ENCODE measurements at places on chromosomes 11 and 22.

DNA sequence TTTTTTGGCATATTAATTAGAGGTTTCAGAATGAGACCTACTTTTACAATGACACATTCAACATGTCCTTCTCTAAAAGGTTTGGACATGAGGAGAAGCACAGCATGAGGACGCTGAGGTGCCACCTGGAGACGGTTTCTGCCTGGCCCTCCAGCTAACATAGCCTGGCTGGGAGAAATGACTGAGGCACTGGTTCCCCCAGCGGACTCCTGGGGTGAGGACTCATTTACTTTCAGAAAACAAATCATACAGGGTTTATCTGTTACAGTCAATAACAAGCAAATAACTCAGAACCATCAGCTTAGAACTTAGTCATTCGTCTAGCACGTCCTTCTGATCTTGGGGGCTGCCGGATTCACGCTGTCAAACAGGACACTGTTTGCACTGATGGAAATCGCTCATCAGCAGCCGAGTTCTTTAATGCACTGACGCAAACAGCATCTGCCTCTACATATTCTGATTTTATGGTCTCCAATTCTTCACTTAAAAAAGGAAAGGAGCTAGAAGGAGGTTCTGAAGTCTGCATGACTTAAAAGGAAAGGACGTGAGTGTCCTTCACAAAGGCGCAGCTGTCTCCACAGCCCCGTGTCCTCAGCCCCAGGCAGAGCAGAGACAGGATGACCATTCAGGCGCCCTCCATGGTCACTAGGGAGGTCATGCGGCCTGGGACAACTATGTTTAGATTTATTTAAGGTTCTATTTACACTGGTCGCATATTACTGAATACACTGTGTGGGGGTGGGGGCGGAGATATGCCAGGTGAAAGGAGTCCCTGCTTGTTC is 44.2 kb downstream of the CERK start:
- H3K27me3 ChIP-seq, result no peaks in the 10 kb centered on the region
- H3K4me3 ChIP-seq, result no peak overlapping the region
- no peaks in the 10 kb centered on the region for H3K4me1 ChIP-seq
- DNase-seq, result no peak

- no peak for DNase-seq
- H3K27me3 ChIP-seq, result peaks cover 84% of the 10 kb centered on the region
- no peaks in the 10 kb centered on the region for H3K36me3 ChIP-seq
- no peaks in the 10 kb centered on the region for H3K4me1 ChIP-seq
Measured at GRCh38 chr11:1563149-1563638, 8.9 kb downstream of the DUSP8 start.

DNA sequence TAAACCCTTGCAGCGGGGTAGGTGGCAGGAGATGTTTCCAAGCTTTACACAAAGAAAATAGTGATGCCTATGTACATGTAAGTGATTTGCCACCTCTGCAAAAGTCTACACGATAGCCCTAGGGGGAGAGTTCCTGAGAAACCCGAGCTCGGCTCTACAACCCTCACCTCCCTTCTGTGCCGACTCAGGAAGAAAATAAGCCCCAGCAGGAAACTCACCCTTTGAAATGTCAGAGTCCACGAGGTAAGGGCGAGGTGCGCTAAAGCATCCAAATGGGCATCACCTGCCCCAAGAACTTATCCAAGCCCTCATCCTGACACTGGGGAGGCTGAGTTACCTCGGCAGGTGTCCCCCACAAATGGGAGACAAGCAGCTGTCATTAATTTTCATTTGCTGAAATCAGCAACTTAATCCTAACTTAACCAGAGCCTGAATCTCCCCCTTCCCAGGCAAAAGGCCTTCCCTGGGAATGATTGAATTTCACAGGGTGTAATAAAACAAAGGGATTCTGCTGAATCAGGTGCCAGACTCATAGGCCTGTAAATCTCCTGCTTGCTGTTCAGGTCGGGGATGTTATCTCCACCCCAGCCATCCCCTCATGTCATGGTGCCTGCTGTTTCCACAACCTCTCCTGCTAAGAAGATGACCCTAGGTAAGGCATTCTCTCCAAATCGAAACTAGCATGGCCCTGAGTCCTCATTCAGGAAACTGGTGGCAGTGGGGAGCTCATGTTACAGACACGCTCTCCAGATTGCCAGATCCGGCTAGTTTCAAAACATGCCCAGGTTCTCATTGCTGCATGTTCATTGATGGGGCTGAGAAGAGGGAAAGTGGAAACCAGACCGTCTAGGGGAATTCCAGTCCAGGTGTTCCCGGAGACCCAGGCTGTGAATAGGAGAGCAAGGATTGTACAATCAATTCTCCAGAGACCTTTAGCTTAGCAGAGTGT is 105.3 kb upstream of the KIRREL3 start:
- DNase-seq, result no peak
- H3K27me3 ChIP-seq, result no peaks in the 10 kb centered on the region
- H3K4me3 ChIP-seq, result no peak overlapping the region
- no peak overlapping the region for H3K27ac ChIP-seq
- peaks cover 2% of the 10 kb centered on the region for H3K4me1 ChIP-seq
- H3K36me3 ChIP-seq, result no peaks in the 10 kb centered on the region

DNA sequence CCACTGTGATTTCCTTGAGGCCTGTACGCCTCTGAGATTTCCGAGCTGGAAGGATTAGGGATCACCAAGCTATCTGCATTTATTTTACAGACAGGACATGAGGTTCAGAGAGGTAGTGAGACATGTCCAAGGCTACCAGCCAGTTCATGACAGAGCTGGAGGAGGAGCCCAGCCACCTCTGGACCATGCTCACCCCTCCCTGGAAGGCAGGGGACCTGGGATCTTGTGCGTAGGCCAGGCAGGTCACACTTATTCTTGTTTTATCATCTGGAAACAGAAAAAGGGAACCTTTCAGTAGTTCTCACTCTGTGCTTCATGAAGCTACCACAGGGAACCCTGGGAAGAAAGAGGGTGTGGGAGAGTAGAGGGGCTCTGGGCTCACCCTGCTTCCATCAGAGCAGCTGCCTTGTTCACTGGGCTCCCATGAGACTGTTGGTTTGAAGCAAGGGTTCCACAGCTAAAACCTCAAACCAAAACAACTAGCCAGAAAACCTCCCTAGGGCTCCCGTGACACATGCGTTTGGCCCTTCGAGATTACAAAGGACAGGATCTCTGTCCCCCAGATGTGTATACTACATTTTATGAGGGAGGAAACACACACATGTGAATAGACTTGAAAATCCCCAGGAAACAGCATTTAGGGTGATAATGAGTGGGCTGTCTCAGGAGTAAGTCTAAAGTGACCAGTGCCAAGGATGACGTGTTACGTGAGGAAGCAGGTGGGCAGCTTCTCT is 106.4 kb downstream of the DSCAML1 start:
- no peaks in the 10 kb centered on the region for H3K36me3 ChIP-seq
- DNase-seq, result no peak
- H3K27me3 ChIP-seq, result no peaks in the 10 kb centered on the region
- no peaks in the 10 kb centered on the region for H3K4me1 ChIP-seq
- no peak overlapping the region for H3K4me3 ChIP-seq

DNA sequence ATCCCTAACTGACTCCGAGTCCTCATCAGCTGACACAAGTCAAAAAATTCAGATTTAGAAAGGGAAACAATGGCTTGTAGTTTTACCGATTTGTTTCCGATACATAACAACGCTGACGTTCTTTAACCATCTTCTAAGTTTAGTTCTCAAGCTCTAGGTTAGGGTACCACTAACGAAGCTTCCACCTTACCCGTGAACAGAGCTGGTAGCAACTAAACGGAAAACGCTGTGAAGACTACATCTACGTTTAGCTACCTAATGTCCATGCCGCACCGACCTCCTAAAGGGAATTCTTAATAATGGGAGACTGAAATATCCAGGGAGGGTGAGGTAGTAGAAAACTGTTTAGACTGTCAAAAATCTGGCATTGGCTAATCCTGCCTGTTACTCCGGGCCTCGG is 1.0 kb downstream of the NUP98 start:
- peaks cover 25% of the 10 kb centered on the region for H3K36me3 ChIP-seq
- peak overlapping the region; percentile 91 for H3K4me3 ChIP-seq
- peak overlapping the region; percentile 92 for H3K27ac ChIP-seq

All from thymus (tissue), 14 donors.